ENCODE measurements at places on chromosomes 6 and 20.
A peak's percentile ranks its signal among the peaks of the same experiment; 100 is the strongest.

DNA sequence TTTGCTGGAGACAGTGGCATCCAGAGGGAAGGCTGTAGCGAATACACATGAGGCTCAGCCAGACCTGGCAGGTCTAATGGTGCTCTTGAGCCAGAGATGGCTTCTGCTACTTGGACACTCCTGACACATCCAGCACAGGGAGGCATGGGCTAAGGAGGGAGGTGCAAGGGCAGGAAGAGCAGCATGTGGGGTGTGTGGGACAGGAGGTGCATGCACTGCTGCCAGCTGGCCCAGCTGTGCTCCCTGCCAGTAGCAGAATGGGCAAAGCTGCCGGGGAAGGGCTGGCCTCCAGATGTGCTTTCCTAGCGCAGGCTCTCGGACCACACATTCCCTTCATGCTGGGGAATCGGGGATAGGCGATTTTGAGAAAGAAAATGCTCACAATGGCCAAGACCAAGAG lies 309.2 kb downstream of the CDC5L start:
- DNase-seq = no peak

- DNase-seq = no peak
Measured at GRCh38 chr6:15574486-15574885, 88.3 kb downstream of the DTNBP1 start.

DNA sequence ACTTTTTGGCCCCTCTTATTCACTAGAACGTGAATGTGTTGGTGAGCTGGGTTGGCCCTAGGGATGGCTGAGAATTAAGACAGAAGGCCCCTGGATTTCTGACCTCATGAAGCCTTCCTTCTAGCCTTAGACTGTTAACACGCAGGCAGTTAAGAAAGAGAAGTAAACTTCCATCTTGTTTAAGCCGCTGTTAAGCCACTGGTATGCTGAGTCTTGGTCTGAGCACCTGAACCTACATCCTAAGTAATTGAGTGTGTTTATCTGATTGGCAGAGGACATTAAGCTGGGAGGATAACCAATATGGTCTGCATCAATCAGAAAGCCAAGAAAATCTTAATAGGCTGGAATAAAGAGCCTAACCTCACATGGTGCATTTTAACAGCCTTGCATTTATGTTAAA lies 535.0 kb upstream of the ARID1B start:
- no peak for DNase-seq

- no peak for DNase-seq
Measured at GRCh38 chr6:167150941-167151549, 6.7 kb downstream of the GPR31 start.

GRCh38 chr6:138979813-138980668 lies 8.0 kb downstream of the REPS1 start:
- peak; percentile 47 for DNase-seq

- DNase-seq = no peak
Measured at GRCh38 chr20:41769592-41770018, 151.4 kb upstream of the CHD6 start.

DNA sequence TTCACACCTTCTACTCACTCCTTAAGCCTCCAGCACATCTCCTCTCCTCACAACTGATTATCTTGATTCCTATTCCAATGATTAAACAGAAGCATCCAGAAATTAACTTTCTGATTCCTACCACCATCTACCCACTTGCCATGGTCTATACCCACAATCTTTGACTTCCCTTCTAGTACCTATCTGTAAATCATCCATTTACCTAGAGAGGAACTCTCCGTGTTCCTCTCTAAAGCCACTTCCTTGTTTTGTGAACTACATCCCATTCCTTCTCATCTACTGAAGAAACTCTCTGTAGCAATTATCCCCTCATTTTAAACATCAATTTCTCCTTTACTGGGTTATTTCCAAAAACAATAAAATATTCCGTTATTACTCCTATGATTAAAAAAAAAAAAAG lies 167.3 kb downstream of the ARHGAP18 start:
- no peak for DNase-seq

GRCh38 chr6:3325210-3325609 lies 66.5 kb downstream of the PSMG4 start:
- no peak for DNase-seq

DNA sequence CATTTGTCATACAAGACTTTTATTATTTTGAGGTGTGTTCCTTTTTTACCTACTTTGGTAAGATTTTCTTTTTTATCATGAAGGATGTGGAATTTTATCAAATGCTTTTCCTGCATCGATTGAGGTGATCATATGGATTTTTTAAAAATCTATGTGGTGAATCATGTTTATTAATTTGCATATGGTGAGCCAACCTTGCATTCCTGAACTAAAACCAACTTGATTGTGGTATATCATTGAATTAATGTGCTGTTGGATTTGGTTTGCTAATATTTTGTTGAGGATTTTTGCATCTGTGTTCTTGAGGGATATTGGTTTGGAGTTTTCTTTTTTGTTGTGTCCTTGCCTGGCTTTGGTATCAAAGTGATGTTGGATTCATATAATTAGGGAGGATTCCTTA lies 848.1 kb upstream of the EYS start:
- no peak for DNase-seq

DNA sequence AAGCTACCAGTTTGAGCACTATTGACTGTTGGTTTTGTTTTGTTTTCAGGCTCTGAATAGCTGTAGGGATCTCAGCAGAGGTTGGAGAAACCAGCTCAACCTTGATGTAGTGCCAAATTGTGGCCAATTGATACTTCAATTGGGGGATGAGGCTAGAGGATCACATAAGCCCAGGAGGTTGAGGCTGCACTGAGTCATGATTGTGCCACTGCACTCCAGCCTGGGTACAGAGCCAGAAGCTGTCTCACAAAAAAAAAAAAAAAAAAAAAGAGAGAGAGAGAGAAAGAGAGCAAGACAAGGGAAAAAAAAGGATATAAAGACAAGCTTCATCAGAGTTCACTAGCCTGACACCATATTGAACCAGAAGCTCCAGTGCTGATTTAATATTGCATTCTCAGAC lies 702.1 kb downstream of the FRK start:
- DNase-seq = no peak

DNA sequence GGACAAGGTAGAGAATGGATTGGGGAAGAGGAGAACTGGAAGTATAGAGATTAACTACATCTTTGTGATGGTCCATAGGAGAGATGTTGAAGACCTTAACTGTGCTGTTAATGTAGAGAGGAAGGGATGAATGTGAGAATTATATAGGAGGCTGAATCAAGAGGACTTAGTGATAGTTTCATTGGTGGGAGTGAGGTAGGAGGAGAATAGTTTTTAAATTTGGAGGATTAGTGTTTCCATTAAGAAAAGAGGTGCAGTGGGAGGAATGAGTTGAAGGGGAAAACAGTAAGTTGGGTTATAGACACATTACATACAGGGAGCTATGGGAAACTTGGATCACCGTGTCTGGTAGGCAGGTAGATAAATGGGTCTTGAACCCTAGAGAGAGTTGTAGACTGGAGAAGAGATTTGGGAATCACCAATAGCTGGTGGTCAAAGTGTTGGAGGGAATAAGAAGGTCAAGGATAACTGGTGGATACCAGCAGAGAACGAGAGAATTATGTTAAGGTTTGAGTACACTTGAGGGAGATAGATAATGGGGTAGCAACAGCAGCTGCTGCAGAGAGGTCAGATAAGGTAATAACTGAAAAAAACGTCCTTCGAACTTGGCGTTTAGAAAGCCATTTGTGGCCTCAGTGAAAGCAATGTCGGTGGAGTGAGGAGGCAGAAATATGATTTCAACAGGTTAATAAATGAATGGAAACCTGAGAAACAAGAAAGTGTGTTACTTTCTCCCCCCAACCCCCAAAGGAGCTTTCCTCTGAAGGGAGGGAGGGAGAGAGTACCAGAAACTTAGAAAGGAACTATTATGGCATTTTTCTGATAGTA lies 3.1 kb downstream of the C6orf89 start:
- DNase-seq = no peak

DNA sequence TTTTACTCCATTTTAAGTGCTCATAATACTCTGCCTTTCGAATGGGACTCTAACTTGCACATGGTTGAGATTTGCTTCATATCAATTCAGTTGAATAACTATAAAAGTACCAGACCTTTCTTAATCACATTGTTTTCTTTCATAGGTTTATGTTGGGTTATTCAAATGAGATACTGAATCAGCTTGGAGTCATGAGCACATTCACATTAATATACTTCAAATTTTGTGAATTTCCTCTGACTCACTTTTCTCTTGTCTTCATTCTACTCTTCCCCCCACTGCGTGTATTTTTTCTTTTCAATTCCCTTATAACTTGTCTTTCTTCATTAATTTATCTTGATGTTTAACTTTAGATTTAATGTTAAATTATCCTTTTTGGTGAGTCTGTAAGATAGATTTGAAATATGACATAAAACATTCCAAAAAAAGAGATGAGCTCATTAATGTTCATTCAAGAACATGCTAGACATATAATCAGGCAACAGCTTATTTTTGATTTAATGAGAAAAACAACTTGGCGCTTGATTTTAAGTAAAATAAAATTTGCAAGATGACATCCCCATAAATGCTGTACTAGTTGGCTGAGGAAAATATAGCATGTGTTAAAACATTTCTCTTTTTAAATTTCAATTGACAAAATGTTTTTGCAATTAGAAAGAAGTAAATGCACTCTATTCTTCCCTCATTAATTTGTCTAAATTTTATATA lies 736.0 kb downstream of the CD109 start:
- no peak for DNase-seq

GRCh38 chr6:118752803-118753202 lies 101.4 kb upstream of the CEP85L start:
- no peak for DNase-seq

DNA sequence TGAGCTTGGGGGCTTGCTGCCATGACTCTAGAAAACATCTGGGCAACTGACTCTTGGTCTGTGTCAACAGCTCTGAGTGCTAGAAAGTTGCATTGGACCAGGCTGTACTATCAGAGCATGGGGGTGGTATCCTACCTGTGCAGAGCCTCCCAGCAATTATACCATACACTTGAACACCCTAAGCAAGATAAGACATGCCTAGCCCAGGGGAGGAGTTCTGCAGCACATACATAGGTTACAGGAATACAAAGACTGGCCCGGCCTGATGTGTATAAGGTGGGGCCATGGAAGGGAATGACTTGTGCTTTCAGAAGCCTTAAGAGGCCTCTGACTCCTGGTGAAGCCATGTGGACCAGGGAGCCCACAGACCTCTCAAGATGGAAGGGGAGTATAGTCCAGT lies 11.4 kb upstream of the MOCS1 start:
- DNase-seq = no peak

DNA sequence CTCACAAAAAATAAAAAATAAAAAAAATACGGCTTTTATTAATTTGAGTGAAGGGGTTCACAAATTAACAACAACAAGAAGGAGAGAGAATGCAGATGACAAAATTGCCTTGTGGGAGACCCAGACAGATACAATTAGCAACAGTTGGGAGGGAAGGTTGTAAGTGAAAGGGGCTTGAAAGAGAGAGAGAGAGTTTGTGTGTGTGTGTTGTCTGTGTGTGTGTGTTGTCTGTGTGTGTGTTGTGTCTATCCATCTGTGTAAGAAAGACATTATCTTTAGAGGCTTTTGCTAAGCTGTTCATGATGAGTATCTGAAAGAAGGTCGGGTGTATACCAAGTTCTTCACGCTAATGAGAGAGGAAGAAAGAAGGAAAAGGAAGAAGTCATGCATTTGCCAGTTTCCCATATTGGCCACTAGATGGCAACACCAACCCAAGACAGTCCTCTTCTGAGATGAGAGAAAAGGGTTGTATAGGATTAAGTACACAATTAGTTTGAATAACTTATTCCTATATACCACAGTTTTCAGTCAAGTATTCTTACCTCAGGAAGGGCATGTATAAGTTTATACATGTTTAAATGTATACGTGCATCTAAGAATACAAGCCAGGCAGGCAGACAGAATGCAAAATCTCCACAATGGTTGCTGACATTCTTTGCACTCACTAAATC lies 63.7 kb upstream of the CD2AP start:
- DNase-seq = peak; percentile 61

DNA sequence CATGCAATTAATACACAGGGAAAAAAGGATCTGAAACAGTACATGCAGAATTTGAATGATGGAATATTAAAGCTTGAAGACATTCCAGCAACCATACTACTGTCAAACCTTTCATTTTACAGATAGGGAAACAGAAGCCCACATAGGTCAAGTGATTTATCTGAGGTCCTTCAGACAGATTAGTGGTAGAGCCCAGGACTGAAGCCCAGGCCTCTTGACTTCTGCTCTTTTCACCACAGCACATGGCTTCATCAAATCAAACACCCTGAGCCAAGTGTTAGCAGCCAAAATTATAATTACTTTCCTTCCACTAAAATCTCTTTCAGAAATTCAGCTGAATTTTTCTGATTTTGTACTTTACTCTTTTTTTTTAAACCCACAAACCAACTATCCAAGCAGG lies 435.6 kb upstream of the RUNX2 start:
- DNase-seq = no peak

DNA sequence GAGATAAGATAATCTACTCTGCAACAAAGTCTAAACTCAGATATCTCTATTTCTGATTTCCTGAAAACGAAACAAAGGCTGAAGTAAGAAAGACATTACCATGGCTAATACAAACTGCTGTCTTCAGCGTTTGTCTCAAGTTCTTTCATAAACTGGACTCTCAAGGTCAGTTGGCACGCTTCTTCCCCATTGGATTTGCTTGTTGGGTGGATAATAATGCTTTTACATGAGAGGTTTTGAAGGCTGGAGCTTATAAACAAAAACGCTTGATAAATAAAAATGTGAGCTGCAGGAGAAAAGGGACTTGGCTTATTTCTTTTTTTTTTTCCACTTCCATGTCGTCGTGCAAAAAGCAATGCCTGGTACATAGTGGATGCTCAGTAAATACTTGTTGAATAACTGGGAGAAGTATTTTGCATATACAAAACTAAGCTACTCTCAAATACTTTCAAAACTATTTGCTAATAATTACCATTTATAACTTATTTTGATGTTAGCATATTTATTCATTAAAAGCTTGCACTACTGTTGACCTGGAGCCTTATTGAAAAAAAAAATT lies 65.7 kb upstream of the EEF1A1 start:
- peak; percentile 82 for DNase-seq

DNA sequence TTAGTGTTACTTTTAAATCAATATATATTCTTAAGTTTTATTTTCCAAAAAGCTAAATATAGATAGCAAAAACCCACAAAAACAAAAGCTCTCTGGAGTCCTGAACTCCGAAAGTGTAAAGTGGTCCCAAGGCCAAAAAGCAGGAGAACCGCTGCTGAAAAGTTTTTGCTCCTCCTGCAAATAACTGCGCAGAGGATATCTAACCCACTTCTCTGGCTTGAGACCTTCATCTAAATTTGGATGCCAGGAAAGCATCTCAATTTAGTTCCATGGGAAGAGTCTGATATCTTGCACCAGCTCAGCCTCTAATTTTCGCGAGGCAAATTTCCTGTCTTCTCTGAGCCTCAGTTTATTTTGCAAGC lies 523 bp downstream of the MRPS10 start:
- DNase-seq = no peak

DNA sequence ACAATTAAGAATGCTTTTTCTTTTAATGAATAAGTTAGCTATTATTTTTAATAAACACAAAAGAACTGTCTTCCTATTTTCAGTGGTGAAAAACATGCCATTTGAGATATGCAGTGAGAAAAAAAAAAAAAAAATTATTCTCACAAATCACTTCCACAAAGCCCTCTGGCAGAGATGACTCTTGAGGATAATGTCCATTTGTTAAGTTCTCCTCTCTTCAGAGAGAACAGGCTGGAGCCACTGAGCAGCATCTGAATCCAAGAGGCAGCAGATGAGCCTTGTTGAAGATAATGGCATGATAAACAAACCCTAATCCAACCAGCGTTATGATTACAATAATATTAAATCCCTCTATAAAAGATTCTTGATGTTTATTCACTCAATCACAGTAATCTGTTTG lies 105.0 kb downstream of the PTPRK start:
- no peak for DNase-seq
